Aorta (tissue), 5 donors: ENCODE measurements at places on chromosomes 4 and X. TPM values are rescaled to one million over a fixed set of nuclear protein-coding genes. Genes with fewer than 3 reads are reported as not detected.

DNA sequence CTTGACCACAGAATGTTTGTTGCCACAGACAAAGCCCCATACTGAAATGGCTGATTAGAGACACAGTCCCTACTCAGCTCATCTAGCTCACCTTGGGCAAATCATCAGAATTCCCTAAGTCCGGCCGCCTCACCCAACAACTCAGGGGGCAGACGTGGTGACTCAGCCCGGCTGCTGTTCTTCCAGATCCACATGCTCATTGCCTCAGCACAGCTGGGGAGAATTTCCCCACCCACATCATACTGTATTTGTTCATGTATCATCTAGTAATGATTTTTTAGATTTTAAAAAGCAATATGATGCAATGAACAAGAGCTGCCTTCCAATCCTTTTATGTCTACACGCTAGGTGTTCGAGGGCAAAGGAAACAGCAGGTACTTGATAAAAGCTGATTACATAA is 333.8 kb upstream of the TENM3 start:
- no peaks in the 10 kb centered on the region for H3K4me1 ChIP-seq
- no peak for DNase-seq
- no peaks in the 10 kb centered on the region for H3K27me3 ChIP-seq
- H3K27ac ChIP-seq: no peak overlapping the region

DNA sequence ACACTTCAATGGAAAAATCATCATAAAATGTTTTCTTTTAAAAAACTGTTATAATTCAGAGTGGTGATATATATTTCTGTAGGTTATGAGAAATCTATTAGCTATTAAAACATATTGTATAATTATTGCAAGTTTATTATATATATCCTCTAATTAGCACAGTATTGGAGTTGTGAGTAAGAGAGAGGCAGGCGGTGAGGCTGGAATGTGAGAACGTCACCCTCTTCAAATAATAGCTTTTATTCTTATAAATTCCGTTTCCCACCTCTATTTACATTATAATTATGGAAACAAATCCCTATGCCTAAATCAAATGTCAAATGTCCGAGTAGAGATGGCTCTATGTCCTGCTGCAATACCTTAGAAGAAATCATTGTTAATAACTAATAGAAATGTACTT is 292.9 kb downstream of the ADGRL3 start:
- H3K36me3 ChIP-seq: no peaks in the 10 kb centered on the region
- no peak for DNase-seq
- H3K27me3 ChIP-seq: no peaks in the 10 kb centered on the region
- H3K27ac ChIP-seq: no peak overlapping the region

The KLF8 gene
- 23.6 TPM for total RNA-seq

The EOLA2 gene
- 30.1 TPM for total RNA-seq
